ENCODE measurements at places on chromosomes 3 and 15.
A peak's percentile ranks its signal among the peaks of the same experiment; 100 is the strongest.

GRCh38 chr3:14880447-14881106 lies 61.8 kb downstream of the FGD5 start:
- DNase-seq: no peak

DNA sequence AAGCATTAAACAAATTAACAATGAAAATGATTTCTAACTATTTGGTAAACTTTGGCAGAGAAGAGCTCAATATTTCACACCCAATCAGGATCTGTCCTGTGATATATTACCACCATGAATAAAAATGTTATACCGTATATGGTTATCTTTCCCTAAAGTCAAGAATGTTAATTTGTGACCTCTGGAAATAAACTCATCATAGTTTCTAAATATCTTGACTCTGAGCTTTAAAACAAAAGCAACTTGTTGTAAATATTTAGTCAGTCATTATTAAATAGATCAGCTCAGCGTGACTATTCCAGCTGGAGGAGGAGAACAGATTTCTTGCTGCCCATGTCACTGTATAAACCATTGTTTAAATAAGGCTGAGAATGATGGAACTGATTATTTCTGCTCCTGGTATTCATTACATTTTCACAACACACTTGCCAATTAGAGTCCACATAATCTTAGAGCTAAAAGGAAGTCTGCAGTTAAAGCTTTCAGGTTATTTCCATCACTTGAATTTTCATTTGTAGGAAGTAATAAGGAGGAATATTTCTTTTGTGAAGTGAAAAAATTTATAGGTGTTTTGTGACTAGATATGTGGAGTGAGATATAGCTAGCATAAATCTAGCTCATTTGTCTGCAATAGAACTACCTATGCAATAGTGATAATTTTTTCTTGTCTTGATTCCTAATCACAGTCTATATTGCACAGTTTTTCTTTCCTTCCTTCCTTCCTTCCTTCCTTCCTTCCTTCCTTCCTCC lies 106.5 kb upstream of the P2RY1 start:
- DNase-seq: no peak

GRCh38 chr3:172173316-172174254 lies 134.2 kb downstream of the FNDC3B start:
- DNase-seq: peak; percentile 23

DNA sequence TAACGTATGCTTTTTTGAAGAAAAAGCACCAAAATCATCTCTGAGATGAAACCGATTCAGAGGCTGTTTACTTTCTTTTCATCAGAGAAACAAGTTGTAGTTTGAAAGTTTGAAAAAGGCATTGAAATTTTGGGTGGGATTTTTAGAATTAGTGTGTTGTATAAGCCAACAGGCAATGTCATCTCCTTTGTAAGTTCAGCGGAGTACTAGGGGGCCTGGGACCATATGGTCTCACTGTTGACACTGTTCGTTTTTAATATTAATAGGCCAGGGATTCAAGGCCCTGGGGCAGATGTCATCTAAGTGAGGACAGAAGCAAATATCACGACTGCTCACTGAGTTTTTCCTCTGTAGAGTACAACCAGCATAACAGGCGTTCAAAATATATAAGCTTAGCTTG lies 256.2 kb upstream of the RARB start:
- no peak for DNase-seq

- DNase-seq: no peak
Measured at GRCh38 chr15:99438691-99439523, 126.9 kb upstream of the MEF2A start.

GRCh38 chr3:51706788-51707731 lies at the start of gene GRM2:
TSS of gene GRM2 (plus strand) at chr3:51707068. CDS start at chr3:51708984, 1,916 bp downstream.
- DNase-seq: no peak

GRCh38 chr3:145383416-145383815 lies 777.6 kb downstream of the PLOD2 start:
- DNase-seq: no peak

DNA sequence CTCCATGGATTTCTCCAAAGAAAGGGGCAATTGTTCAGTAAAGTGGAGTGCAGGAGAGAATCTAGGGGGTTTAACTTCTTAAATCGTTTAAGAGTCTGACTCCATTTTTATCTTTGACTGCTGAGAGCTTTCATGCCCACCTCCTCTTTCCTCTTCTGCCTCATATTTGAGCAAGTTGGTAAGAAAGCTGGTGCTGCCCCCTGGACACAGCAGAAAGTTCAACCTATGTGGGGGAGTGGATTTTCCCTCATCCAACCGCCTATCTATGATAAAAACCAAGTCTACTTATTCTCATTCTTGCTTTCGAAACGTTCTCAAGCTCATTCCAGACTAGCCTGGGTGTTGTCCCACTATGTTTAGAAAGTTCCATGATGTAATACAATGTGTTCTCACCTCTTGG lies 26.0 kb downstream of the HHLA2 start:
- DNase-seq: no peak
